Daoy (cell line): ENCODE measurements at places on chromosomes 5 and 9. TPM values are rescaled to one million over a fixed set of nuclear protein-coding genes. Genes with fewer than 3 reads are reported as not detected.

Gene COL5A1
- total RNA-seq = 131 and 135 TPM in 2 replicates

Gene ANXA6
- 178 and 190 TPM in 2 replicates for total RNA-seq

Gene PCDHA1
- 0.42 and 1.2 TPM in 2 replicates for total RNA-seq

Gene CYSRT1
- 0.91 TPM in 1 of 2 replicates, not detected in the other for total RNA-seq

Gene STC2
- total RNA-seq = 144 and 149 TPM in 2 replicates

Gene NR2F1-AS1
- total RNA-seq = 6.1 and 10.5 TPM in 2 replicates

Gene NUTM2G
- under 0.01 TPM in 1 of 2 replicates, not detected in the other for total RNA-seq

Gene SPACA9
- total RNA-seq = 1.4 and 3.8 TPM in 2 replicates

Gene SPINK1
- 0.51 TPM in 1 of 2 replicates, not detected in the other for total RNA-seq

Gene FOXD4L5
- total RNA-seq = not detected in 2 replicates

Gene EQTN
- not detected in 2 replicates for total RNA-seq

Gene BICD2
- 40.8 and 49.8 TPM in 2 replicates for total RNA-seq

Gene C9orf152
- total RNA-seq = not detected in 2 replicates

Gene PDGFRB
- total RNA-seq = 8.6 and 9.4 TPM in 2 replicates

Gene SLIT3
- total RNA-seq = 3.4 and 3.5 TPM in 2 replicates

Gene AFAP1L1
- total RNA-seq = 11.7 and 12.8 TPM in 2 replicates

Gene KIF2A
- 57.9 and 101 TPM in 2 replicates for total RNA-seq

Gene ARL14EPL
- 1.3 TPM in 1 of 2 replicates, not detected in the other for total RNA-seq

Gene SLC27A6
- total RNA-seq = 1.1 and 1.2 TPM in 2 replicates

Gene OGN
- total RNA-seq = not detected in 2 replicates
